ENCODE measurements at places on chromosomes 4 and X.

DNA sequence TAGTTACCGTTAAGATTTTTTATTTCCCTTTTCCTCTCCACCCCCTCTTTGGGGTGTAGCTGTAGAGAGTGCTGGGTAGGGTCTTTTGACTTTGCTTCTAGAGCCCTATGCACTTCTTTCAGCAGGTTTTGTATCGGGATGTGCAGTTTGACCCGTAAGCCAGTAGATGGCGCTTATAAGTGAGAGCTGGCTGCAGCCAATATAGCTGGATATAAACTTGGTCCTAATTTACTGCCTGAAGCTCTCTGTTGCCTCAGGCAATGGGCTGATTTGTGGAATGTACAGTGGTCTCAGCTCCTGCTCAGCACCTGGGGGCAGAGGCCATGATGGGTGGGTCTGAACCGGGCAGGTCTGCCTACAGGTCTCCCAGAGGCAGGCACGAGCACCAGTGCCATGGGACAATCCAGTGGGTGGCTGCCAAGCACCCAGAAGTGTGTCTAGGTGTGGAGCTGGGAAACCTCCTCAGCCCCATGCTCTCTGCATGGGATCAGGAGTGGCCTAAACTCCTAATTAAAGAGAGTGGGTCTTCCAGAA lies 146.5 kb downstream of the SPANXN1 start:
- DNase-seq, result no peak

GRCh38 chrX:18917831-18918230 lies 66.1 kb downstream of the PHKA2 start:
- DNase-seq, result no peak

- DNase-seq, result no peak
Measured at GRCh38 chr4:146049802-146050201, 111.2 kb upstream of the ZNF827 start.

DNA sequence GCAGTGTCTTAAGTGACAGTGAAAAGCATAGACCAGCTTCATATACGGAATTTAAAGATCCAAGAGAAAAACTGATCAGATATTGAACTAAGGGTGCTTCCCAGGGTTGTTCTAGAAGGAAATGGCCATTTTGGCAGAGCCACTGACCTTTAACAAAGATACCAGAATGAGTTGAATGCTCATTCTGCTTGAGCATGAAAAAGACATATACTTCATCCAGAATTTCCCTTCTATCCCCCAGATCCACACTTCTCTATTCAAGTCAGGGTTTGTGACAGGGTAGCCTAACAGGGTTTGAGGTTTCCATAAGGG lies 45.6 kb upstream of the FAM9C start:
- DNase-seq, result no peak

DNA sequence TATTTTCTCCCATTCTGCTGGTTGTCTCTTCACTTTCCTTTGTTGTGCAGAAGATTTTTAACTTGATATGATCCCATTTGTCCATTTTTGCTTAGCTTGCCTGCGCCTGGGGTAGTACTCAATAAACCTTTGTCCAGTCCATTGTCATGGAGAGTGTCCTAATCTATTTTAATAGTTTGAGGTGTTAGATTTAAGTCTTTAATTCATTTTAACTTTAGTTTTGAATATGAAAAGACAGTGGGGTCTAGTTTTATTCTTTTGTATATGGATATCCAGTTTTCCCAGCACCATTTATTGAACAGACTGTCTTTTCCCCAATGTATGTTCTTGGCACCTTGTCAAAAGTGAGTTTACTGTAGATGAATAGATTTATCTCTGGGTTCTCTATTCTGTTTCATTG lies 76.0 kb upstream of the ITM2A start:
- no peak for DNase-seq

DNA sequence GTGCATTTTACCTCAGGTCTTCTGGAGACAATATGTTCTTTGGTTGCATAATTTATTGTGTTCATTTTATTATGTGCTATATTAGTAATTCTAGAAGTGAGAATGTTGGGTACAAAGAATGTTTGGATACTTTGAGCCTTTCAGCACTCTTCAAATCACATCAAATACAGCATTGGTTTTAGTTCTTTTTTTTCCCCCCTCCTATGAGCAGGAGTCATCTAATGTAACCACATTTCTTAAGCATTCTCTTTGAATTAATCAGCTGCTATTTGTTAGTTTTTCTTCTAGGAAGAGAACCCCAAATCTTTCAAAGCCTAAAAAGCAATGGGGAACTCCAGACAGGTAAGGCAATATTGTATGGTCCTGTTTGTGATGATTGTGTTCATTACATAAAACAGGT lies 46.7 kb downstream of the ARL9 start:
- DNase-seq, result no peak

DNA sequence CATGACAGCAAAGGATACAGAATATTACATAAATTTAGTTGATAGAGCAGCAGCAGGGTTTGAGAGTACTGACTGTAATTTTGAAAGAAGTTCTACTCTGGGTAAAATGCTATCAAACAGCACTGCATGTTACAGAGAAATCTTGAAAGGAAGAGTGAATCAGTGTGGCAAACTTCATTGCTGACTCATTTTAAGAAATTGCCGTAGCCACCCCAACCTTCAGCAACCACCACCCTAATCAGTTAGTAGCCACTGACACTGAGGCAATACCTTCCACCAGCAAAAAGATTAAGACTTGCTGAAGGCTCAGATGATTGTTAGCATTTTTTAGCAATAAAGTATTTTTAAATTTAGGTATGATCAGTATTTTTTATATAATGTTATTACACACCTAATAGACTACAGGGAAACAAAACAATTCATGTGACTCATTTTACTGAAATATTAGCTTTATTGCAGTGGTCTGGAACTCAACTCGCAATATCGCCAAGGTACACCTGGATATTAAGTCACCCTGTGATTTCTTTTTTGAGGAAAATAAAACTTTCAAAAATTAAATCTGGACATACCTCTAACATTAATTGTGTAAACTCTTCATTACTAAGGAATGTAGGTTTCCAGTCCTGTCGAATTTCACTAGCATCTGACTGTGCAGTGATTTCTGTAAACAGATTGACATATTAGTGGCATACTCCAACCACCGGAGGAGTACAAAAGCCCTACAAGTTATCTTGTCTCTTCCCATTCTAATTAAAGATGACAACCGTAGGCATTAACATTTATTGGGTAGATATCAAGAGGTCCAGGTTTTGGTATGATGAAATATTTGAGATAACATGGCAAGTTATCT lies 71.1 kb downstream of the CLOCK start:
- DNase-seq, result no peak

GRCh38 chr4:98446499-98447375 lies 185.6 kb downstream of the RAP1GDS1 start:
- DNase-seq, result no peak

GRCh38 chr4:139841464-139842195 lies 176.0 kb downstream of the MGST2 start:
- DNase-seq, result no peak

DNA sequence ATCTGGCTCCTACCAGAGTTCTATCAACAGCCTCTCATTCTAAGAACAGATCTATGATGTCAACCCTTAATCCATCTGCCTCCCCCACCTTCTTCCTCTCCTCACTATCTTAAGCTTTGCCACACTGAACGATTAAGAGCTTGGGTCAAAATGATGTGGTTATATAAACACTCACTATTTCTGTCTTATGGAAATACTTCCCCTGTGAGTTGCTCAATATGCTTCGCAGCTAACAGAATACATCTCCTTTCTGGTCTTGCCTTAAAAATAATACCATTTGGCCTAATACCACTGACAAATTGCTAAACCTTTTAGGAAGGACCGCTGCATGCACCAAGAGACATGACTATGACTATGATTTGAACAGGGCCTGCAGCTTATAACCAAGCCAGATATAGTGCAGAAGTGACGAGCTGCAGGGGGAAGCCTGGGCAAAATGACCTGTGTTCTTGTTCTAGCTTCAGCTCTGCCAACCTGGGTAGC lies 130.9 kb downstream of the RNF150 start:
- no peak for DNase-seq

DNA sequence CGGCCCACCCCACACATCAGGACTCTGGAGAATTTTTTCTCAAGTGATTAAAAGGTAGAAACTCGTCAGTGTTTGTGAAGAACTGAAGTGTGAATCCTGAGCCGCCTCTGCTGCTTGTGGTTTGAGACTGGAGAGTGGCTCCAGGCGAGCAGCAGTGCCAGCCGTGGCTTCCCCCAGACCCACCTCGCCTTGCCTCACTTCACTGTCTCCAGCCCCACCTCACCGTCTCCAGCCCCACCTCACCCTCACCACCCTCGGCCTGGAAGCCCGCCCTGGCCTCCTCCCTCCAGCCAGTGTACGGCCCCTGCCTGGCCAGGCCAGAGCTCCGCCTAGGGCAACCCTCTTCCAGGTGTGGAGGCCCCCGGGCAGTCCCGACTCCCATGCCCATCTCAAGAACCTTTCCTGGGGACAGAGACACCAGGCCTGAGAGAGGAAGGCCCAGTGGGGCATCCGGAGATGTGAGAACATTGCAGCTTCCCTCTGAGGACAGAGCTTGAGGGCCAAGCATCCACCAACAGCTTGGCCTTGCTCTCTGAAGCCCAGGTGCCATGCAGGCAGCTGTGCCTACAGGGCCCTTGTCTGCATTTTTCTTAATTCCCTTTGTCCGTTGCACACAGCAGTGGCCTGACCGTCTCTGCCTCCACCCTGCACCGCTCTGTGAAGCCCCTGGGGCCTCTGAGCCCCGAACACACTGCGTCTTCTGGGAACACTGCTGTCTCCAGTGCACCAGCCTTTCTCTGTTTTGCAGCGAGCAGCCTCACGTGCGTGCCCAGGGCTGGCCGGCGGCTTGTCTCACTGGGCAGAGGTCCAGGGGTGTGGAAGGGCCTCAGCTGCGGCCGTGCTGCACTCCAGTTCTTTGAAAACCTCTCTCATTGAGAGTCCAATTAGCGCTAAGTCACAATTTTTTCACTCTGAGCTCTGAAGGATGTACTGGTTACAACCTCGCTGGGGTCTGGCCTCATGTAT lies 13.8 kb downstream of the SH3BP2 start:
- DNase-seq, result no peak

DNA sequence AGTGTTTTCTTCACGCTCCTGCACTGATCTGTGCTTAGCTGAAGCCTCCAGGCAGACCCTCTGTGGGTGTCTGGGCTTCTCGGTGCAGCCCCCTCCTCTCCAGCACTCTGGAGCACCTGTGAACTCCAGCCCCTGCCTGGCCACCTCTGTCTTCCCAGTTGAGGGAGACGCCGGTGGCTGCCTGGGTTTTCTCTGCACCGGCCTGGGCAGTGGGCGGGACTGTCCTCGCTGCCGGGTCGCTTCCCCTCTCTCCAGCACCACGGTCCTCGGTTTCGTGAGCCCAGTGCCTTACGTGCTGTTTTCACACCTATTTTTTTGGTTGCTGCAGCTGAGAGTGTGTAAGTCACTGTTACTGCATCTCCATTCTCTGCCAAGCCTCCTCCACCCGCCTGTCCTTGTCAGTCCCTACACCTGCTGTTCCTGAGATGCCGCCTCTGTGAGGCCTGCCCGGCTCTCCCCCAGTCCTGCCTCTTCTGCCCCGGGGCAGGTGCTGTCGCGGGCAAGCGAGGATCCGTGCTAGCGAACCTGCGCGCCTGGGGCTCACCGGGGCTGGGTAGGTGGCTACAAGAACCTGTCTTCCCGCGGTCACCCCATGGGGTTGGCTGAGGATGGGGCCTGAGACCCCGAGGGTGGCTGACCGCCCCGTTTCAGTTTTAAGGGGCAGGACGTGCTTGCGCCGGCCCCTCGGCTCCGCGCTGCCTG lies 2.4 kb upstream of the FGFRL1 start:
- DNase-seq, result no peak

GRCh38 chr4:39495446-39496213 lies 31.6 kb downstream of the UGDH start:
- DNase-seq, result no peak

DNA sequence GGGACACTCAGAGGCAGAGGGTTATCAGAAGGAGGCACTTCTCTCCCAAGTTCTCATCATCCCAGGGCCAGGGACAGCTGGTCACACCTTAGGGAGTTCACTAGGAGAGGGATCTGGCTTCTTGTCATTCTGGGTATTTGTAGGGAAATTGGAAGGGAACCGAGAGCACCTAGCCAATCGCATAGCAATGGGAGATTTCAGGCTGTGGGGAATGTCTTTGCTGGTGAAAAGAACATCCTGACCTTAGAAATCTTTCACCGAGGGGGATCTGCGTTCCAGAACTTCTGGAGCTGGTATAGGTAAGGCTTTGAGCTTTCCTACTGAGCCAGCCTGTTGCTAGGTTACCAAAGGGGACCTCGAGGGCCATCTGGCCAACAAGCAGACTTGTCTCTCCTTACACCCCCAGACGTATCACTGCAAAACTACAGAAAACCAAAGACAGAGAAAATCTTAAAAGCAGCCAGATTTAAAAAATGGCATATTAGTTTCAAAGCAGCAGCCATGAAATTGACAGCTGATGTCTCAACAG lies 6.8 kb downstream of the HTT-AS start:
- no peak for DNase-seq

- DNase-seq, result no peak
Measured at GRCh38 chr4:55087913-55088260, 37.5 kb downstream of the KDR start.

DNA sequence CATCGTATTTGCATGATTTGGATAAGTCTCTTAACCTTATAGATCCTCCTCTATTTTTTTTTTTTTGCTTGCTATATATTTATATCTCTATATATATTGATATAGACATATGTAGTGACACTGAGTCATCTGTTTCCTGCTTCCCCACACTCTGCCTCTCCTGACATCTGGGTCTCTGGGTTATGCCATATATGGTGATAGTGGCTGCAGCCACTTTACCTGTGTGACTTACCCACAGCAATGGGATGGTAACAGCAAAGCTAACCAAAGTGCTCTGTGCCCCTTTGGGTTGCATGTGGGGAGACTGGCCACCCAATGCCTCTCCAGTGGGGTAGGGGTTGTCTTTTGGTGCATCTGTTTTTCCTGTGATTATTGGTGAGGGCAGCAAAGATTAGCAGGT lies 14.5 kb downstream of the CMC4 start:
- DNase-seq, result no peak

GRCh38 chr4:113008135-113008534 lies 41.3 kb upstream of the ANK2 start:
- DNase-seq, result no peak

DNA sequence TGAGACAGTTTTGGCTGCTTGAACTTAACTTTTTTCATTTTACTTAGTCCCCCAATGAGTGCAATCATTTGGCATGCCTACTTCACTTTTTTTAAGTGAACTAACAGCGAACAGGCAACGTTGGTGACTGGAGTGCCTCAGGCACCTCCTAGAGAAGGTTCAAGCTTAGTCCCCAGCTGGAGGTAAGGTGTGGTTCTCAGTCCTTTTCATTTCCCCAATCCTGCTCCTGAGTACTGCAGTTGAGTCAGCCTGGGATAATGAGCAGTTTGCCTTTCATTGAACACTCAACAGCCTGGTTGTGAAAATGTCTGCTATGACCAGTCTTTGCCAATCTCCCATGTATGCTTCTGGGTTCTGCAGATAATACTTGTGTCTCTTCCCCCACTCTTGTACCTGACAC lies 109.5 kb downstream of the CDKL5 start:
- no peak for DNase-seq
